ENCODE measurements at places on chromosomes 4 and X. TPM values are rescaled to one million over a fixed set of nuclear protein-coding genes. Genes with fewer than 3 reads are reported as not detected.

DNA sequence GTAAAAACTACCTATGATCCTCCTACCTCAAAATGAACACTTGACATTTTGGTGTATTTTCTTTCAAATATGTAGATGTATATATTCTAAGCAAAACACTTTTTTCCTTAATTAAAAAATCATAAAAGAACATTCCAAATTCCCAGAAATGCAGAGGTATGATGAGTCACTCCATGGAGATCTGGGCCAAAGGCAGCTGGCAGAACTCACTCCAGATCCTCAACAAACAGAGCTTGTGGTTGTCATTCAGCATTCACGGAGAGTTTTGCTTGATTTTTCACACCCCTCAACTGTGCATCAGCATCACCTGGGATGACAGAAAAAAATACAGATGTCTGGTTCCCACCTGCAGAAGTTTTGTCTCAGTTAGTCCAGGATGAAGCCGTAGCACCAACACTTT lies 144.6 kb downstream of the KIT start:
- no peak overlapping the region for H3K4me3 ChIP-seq
- H3K27me3 ChIP-seq, result peaks cover 8% of the 10 kb centered on the region
- DNase-seq, result no peak
- H3K36me3 ChIP-seq, result no peaks in the 10 kb centered on the region
- no peaks in the 10 kb centered on the region for H3K4me1 ChIP-seq
- H3K27ac ChIP-seq, result no peak overlapping the region

- no peaks in the 10 kb centered on the region for H3K4me1 ChIP-seq
- no peak overlapping the region for H3K27ac ChIP-seq
- peaks cover 19% of the 10 kb centered on the region for H3K27me3 ChIP-seq
- no peak overlapping the region for H3K4me3 ChIP-seq
- no peak for DNase-seq
These were observed 155.4 kb upstream of the FAM241A start for GRCh38 chr4:111989817-111990216.

EPHA5 gene
- not detected for total RNA-seq

MORC4 gene
- total RNA-seq, result 8.8 TPM

- DNase-seq, result no peak
- no peak overlapping the region for H3K4me3 ChIP-seq
- no peak overlapping the region for H3K27ac ChIP-seq
- peaks cover 24% of the 10 kb centered on the region for H3K27me3 ChIP-seq
These were observed 5.8 kb downstream of the SRPX start for GRCh38 chrX:38214551-38215531.

DTHD1 gene
- total RNA-seq, result 0.08 TPM

TNMD gene
- not detected for total RNA-seq

DNA sequence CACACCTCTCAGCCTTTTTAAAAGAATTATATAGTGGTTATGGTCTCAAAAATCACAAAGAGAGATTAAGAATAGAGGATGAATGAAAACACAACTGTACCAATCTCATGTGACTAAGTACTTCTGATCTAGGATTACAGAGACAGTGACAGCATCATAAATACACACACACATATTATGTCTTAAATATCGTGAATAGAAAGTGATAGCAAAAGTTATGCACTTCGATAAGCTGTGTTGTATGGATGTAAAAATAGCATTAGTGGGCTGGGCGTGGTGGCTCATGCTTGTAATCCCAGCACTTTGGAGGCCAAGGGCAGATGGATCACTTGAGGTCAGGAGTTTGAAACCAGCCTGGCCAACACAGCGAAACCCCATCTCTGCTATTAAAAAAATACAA lies 25.0 kb downstream of the GYPA start:
- no peaks in the 10 kb centered on the region for H3K36me3 ChIP-seq
- no peak for DNase-seq
- no peak overlapping the region for H3K4me3 ChIP-seq
- peaks cover 9% of the 10 kb centered on the region for H3K27me3 ChIP-seq
- no peak overlapping the region for H3K27ac ChIP-seq
- H3K4me1 ChIP-seq, result no peaks in the 10 kb centered on the region

- peaks cover 8% of the 10 kb centered on the region for H3K4me1 ChIP-seq
- H3K27ac ChIP-seq, result no peak overlapping the region
- DNase-seq, result no peak
These were observed 56.3 kb downstream of the RGS12 start for GRCh38 chr4:3349116-3349515.

- H3K4me3 ChIP-seq, result no peak overlapping the region
- no peaks in the 10 kb centered on the region for H3K4me1 ChIP-seq
- no peaks in the 10 kb centered on the region for H3K27me3 ChIP-seq
- H3K36me3 ChIP-seq, result no peaks in the 10 kb centered on the region
- no peak overlapping the region for H3K27ac ChIP-seq
- no peak for DNase-seq
These were observed 756.9 kb downstream of the FAT4 start for GRCh38 chr4:126071346-126072333.

TSPAN7 gene
- total RNA-seq, result 0.37 TPM

- H3K27me3 ChIP-seq, result peaks cover 4% of the 10 kb centered on the region
- peaks cover 14% of the 10 kb centered on the region for H3K4me1 ChIP-seq
- H3K36me3 ChIP-seq, result no peaks in the 10 kb centered on the region
- DNase-seq, result no peak
- H3K27ac ChIP-seq, result no peak overlapping the region
These were observed 72.5 kb downstream of the QRFPR start for GRCh38 chr4:121308328-121308663.

- H3K27ac ChIP-seq, result no peak overlapping the region
- no peak for DNase-seq
- no peaks in the 10 kb centered on the region for H3K27me3 ChIP-seq
These were observed 119.0 kb downstream of the ANKRD50 start for GRCh38 chr4:124593494-124593893.

- no peak overlapping the region for H3K27ac ChIP-seq
- H3K36me3 ChIP-seq, result no peaks in the 10 kb centered on the region
- peaks cover 9% of the 10 kb centered on the region for H3K4me1 ChIP-seq
- DNase-seq, result peak; percentile 28
- no peak overlapping the region for H3K4me3 ChIP-seq
These were observed 105.6 kb downstream of the HNRNPD start for GRCh38 chr4:82268050-82268825.

P2RY10 gene
- total RNA-seq, result 54.5 TPM

PAGE1 gene
- not detected for total RNA-seq

DNA sequence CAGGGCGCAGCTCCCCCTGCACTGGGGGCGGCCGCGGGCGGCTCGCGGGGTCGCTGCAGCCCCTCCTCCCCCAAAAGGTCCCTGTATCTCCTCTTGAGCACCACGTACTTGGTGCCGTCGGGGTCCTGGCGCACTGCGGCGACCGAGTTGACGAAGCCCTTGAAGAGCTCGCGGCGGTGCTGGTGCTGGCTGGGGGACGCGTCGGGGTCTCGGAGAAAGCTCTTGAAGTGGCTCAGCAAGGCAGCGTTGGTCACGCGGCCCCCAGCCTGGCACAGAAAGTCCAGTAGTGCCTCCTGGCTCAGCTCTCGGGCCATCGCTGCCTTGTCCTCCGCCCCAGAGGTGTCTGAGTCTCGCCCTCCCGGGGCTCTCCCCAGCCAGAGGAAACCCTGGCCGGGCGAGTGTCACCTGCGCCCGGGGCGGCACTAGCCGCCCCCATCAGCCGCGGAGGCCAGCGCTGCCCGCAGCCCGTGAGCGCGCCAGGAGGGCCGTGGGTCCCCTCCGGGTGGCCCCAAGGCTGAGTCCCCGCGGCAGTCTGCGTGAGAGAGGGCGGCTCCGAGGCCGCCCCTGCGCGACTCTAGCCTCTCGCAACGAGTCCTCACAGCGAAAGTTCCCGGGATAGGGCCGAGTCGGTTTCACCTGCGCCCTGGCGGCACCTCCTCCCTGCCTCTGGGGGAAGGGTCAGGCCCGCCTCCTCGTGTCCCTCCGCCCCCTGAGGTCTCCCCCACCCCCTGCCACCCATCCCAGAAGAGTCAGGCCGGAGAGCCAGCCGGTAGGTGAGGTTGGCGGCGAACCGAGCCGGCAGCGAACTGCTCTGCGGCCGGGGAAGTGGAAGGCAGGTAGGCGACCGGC lies at the start of gene SOWAHB:
Gene SOWAHB (minus strand): TSS at position 609 of the 849 bp plus-strand sequence. CDS start 295 bp downstream, at position 314.
- H3K4me1 ChIP-seq, result peaks cover 3% of the 10 kb centered on the region
- no peaks in the 10 kb centered on the region for H3K36me3 ChIP-seq
- H3K4me3 ChIP-seq, result peak within 1 kb of the TSS; percentile 66
- peak; percentile 32 for DNase-seq

DNA sequence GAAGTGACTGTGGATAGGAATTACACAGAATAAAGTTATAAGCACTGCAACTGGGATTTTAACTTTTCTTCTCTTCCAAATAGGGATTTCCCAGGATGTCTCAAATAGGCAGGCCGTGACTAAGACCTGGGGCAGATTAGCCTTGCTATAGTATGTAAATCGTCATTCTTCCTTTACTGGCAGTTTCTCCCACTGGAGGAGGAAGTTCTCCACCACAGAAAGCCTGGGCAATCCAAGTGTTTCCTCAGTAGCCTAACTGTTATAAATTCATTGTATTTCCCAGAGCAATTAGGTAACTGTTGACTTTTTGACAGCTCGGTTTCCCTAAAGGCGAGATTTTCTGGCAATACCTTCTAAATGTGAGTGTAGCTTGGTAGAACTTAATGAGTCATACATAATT lies at the start of gene TNIP3:
Gene TNIP3 (minus strand): TSS at position 31 of the 400 bp plus-strand sequence. CDS start 196 bp downstream, outside the sequence.
- no peak for DNase-seq
- no peaks in the 10 kb centered on the region for H3K36me3 ChIP-seq
- peaks cover 39% of the 10 kb centered on the region for H3K4me1 ChIP-seq
- no peak within 1 kb of the TSS for H3K4me3 ChIP-seq

DNA sequence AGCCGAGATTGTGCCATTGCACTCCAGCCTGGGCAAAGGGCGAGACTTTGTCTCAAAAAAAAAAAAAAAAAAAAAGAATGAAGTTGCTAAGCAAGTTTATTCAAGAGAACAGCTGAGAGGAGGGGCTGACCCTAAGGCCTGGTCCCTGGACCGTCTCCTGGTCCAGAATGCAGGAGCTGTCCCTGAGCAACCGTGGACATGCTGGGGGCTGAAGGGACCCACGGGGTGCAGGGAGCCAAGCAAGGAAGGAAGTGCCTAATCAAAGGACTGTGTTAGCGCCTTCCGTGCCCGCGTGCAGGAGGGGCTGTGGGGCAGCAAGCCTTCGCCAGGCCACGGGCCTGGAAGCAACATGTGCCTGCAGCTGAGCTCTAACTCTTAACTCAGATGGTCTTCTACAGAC lies 39.1 kb upstream of the CDKN2AIP start:
- no peak for DNase-seq
- no peaks in the 10 kb centered on the region for H3K36me3 ChIP-seq
- H3K4me3 ChIP-seq, result no peak overlapping the region
- no peak overlapping the region for H3K27ac ChIP-seq
- no peaks in the 10 kb centered on the region for H3K27me3 ChIP-seq

GAGE1 gene
- total RNA-seq, result not detected

DNA sequence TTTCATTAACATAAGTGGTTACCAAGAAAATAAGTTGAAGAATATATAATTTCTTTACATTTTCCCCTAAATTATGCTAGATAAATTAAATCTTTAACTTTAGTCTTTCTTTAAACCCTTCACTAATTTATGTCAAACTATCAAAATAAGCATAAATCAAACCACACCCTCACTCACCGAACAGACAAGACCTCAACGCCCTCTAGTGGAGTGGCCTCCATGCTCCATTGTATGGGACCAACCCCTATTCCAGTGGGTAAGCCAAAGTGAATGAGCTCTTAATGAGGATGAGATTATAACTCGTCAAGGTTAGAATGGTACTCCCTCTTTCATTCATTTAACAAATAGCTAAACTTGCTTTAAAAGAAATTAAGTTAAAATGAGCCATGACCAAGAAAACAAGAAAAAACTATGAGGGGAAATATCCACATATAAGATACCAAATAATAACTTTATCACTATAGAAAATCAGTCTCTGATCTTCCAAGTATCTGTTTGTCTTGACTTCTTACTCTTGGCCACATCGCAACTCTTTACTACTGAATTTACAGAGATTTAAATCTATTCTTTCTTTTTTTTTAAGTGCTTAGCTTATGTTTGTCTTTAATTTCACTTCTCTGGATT lies 15.6 kb upstream of the BBS12 start:
- peak; percentile 58 for DNase-seq
- peaks cover 8% of the 10 kb centered on the region for H3K27me3 ChIP-seq
- H3K4me1 ChIP-seq, result peaks cover 11% of the 10 kb centered on the region
- no peak overlapping the region for H3K27ac ChIP-seq
- H3K36me3 ChIP-seq, result no peaks in the 10 kb centered on the region

All from activated naive CD8-positive, alpha-beta T cell treated with anti-CD3 and anti-CD28 coated beads for 36 hours (primary cell).